Pulmonary artery endothelial cell (primary cell): ENCODE measurements at places on chromosomes 2 and 18. TPM values are rescaled to one million over a fixed set of nuclear protein-coding genes. Genes with fewer than 3 reads are reported as not detected.

DNA sequence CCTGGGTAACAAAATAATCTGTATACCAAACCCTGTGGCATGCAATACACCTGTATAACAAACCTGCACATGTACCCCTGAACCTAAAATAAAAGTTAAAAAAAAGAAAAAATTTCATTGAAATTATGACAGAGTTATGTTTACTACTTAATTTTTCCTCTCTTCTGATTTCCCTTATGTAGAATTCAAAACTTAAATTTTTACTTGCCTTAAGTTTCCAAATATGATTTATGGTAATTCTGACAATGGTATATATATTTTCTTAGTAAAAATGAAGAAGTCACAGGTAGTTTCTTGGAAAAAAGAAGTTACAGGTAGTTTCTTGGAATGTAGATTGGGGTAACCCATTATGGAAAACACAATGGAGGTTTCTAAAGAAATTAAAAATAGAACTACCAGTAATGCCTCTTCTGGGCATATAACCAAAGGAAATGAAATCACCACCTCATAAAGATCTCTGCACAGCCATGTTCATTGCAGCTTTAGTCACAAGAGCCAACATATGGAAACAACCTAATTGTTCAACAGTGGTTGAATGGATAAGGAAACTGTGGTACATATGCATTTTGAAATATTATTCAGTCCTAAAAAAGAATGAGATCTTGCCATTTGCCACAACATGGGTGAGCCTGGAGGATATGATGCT is 164.9 kb downstream of the BABAM2 start:
- DNase-seq, result no peak

Gene CNDP1
- total RNA-seq, result not detected in 2 replicates

Gene LRRTM4
- total RNA-seq, result not detected in 2 replicates

DNA sequence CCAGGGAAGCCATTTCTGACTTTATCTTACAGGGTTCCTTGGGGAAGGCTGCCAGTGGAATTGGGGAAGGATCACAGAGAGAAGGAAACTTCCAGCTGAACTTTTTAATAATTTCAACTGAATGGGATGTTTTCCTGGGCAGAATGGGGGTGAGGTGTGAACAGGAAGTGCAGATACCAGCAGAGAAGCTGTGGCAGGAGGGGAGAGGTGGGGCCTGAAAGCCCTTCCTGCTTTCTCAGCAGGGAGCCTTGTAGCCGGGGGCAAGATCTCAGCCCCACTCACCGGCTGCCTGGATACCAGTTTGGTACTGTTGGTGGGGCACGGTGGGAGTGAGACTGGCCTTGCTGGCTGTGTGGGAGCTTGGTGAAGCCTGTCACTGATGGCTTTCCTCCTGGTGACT is 170.5 kb downstream of the ZBTB7C start:
- no peak for DNase-seq

DNA sequence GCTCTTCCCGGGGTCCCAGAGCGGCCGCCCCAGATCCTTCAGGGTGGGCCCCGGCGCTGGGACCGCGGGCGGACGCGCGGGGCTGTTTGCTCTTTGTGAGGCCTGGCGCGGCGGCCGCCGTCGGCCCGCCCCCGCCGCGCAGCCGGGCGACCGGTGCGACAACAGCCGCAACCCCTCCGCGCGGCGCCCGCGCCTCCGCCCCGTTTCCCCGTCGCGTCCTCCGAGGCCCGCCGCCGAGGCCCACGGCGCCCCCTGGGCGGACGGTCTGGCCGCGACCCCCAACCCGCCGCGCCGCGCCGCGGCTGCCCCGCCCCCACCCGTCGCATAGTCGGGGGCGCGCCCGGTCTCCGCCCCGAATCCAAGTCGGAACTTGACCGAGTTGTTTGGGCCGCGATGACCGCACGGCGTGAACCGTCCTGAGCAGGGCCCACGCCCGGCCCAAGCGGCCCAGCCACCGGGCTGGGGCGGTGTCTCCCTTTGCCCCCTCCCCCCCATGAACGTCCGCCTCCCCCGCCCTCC is 448 bp downstream of the YPEL5 start:
- no peak for DNase-seq

- DNase-seq, result peak; percentile 10
These were observed 85.6 kb upstream of the ETAA1 start for GRCh38 chr2:67311536-67311935.

Gene GATA6
- total RNA-seq, result 10.5 and 11.9 TPM in 2 replicates

- no peak for DNase-seq
These were observed 16.9 kb upstream of the ALPP start for GRCh38 chr2:232361646-232362045.

DNA sequence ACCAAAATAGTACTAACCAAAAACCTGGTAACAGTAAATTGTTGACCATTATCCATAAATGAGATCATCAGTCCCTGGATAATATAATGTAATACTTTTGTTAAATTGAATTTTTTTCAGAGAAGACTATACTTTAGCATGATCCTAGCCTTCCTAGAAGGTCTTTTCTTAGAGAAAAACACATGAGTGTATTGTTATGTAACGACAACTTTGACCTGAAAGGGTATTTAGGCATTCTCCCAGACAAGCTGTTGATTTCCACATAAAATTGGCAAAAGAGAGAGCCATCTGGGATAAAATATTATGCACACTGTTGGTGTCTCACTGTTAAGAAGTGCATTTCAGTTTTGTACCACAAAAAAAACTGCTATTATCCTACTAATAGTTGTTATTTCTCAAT is 120.0 kb upstream of the MAPRE2 start:
- no peak for DNase-seq

Gene KCNJ3
- total RNA-seq, result not detected in 2 replicates

DNA sequence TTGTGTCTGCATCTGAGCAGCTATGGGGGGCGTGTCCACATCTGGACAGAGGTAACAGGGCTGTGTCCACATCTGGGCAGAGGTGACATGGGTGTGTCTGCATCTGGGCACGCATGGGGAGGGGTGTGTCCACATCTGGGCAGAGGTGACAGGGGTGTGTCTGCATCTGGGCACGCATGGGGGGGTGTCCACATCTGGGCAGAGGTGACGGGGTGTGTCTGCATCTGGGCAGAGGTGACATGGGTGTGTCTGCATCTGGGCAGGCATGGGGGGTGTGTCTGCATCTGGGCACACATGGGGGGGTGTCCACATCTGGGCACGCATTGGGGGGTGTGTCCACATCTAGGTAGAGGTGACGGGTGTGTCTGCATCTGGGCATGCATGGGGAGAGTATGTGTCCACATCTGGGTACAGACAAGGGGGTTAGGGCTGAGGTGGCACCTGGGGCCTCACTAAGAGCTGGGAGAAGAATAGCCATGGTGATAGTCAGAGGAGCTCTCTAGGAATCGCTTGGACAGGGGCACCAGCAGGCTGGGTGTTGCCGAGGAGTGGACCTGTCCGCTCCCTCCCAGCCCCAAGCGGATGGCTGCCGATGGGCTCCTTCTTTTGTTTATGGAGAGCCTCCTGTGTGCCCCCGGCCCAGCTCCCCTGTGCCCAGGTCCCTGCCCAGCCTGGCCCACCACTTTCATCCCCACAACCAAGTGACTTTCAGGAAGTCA is 177.8 kb downstream of the EIPR1 start:
- no peak for DNase-seq

Gene VWC2L
- not detected in 2 replicates for total RNA-seq

DNA sequence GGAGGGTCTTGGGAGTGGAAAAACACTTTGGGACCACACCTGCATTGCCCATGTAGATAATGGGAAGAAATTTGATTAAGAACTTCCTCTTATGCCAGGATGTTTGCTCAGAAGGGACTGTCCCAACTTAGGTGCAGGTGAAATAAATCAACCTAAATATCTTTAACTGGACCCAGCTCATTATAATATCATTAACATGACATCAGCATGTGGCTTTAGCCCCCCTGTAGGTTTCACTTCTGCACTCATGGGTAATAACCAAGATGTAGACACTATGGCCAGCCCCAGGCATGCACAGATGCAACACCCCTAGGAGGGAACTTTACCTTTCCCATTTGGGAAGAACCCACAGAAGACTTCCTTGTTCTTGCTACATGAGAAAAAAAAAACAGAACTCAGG is 227.4 kb upstream of the ZNF804A start:
- no peak for DNase-seq

Gene PLEK
- total RNA-seq, result 0.07 and 0.11 TPM in 2 replicates

DNA sequence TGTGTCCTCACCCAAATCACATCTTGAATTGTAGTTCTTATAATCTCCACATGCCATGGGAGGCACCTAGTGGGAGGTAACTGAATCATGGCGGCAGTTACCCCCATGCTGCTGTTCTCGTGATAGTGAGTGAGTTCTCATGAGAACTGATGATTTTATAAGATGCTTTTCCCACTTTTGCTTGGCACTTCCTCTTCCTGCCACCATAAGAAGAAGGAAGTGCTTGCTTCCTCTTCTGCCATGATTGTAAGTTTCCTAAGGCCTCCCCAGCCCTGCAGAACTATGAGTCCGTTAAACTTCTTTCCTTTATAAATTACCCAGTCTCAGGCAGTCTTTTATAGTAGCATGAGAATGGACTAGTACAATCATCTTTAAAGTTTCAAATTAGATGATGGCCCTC is 902.4 kb upstream of the PIK3C3 start:
- DNase-seq, result no peak

DNA sequence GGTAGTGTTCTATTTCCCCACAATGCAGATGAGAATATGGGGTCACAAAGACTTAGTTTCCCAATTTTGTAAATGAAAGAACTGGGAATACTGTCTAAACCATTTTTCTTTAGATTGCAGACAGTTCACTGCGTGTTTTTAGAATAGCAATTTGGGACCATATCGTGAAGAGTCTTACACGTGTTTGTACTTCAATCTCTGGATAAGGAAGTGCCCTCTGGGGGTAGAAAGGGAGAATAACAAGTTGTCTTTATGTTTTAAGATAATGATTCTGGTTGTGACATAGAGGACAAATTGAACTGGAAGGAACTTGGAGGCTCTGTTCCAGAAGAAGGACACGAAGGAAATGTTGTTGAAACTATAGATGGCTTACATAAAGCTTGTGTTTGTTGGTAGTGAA is 457.7 kb downstream of the CBLN2 start:
- DNase-seq, result no peak

DNA sequence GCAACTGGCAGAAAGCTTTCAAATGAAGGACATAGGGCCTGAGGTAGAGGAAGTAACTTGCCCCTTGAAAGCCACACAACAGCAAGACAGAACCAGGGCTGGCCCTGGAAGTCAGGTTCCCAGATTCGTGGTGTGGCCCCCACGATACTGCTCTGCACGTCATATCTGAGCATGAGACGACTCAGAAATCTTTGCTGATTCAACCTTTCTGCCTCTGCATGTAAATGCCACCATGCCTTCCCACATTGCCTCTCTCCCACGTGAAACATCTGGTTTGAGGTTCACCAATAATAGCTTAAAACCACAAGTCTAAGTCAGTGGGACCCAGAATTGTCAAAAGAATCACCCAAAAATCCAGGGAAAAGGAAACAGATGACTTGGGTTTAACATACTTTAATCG is 214.0 kb upstream of the TRIB2 start:
- DNase-seq, result no peak

DNA sequence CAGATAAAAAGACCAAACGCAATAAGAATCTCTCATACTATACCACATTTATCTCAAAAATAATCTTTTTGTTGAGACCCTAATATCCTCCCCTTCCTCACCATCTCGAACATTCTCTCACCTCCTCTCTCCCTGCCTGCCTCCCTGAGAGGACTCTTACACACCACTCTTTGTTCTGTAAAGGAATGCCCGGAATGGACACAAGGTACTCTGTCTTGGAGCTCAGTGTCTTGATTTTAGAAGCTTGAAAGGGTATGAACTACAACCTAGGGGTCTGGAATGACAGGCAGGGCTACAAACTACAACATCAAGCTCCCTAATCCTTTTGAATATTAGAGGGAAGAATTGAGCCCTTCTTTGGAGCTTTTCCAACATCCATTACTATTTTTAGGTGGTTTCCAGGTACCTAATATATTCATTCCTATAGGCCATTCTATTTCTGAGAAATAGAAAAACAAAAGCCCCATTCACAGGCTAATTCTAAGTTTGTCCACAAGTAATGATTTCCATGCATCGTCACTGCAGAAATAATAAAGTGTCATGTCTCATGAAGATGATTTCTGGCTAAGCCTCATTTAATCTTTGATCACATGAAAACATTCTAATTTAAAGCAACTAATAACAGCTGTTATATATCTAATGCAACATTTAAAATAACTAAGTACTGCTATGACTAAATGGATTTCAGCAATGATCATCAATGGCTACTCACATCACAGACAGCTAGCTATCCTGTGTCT is 60.6 kb downstream of the LRP2 start:
- DNase-seq, result no peak

DNA sequence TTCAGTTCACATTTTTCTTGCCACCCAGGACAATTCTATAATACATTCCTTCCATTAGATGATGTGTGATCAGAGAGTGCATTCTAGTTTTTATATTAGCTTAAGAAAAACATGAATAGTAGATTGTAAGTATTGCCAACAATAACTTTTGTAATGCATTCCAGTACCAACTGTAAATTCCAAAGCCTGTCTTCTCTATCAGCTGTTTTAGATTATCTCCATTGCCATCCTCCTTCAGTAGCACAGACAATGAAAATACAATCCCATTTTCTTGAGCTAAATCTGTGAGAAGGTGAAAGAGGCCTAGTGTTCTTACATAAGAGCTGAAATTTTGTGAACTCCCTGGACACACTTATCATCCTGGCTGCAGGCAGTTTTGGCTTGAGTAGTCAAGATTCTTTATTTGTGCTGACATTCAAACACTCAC is 103.9 kb downstream of the CCBE1 start:
- no peak for DNase-seq

DNA sequence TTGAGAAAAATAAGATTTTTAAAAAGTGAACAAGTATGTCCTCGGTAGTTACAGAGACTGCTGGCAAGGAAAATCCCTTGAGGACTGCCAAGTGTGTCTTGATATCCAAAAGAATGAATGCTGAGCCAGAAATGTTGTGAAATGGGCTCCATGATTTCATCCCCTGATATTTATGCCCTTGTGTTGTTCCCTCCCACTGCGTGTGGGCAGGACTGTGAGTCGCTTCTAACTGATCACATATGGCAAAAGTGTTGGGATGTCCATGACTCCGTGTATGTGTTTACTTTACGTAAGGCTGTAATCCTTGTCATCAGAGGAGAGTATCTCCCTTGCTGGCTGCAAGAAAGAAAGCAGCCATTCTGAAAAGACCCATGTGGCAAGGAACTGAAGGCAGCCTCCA is 285.1 kb downstream of the SS18 start:
- no peak for DNase-seq

DNA sequence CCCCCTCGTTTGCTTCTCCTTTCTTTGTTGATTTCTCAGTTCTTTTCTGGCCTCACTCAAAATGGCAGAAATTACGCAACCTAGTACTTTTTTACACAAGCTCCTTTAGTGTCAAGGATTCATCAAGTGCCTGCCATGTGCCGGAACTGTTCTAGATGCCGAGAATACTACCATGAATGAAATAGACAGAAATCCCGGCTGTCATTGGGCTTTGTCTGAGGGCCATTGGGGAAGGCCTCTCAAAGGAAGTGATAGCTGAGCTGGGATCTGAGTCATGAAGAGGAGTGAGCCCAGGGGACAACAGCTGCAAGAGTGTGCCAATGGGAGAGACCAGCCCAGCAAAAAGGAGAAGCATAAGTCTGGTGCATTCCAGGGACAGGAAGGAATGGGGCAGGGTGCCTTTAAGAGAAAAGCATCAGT is 34.3 kb upstream of the PPP1CB start:
- DNase-seq, result peak; percentile 29

Gene TGFA
- 0.26 and 0.32 TPM in 2 replicates for total RNA-seq
